ENCODE measurements at places on chromosomes 7 and 10.
A peak's percentile ranks its signal among the peaks of the same experiment; 100 is the strongest.

- no peaks in the 10 kb centered on the region for H3K27me3 ChIP-seq
- no peaks in the 10 kb centered on the region for H3K36me3 ChIP-seq
- peaks cover 8% of the 10 kb centered on the region for H3K4me1 ChIP-seq
- peak overlapping the region; percentile 41 for H3K27ac ChIP-seq
- DNase-seq = no peak
Measured at GRCh38 chr7:106736508-106737201, 75.7 kb upstream of the CCDC71L start.

GRCh38 chr7:27185013-27185853 is at the start of gene HOXA11:
TSS of gene HOXA11 (minus strand) at chr7:27185232. CDS start at chr7:27185144, 88 bp downstream.
- peaks cover 94% of the 10 kb centered on the region for H3K27me3 ChIP-seq
- H3K36me3 ChIP-seq = peaks cover 26% of the 10 kb centered on the region
- peak within 1 kb of the TSS; percentile 79 for H3K27ac ChIP-seq

GRCh38 chr10:13404305-13404759 is 56.2 kb upstream of the SEPHS1 start:
- no peak overlapping the region for H3K4me3 ChIP-seq
- H3K4me1 ChIP-seq = no peaks in the 10 kb centered on the region
- H3K27me3 ChIP-seq = peaks cover 56% of the 10 kb centered on the region
- no peak for DNase-seq
- peaks cover 3% of the 10 kb centered on the region for H3K36me3 ChIP-seq

DNA sequence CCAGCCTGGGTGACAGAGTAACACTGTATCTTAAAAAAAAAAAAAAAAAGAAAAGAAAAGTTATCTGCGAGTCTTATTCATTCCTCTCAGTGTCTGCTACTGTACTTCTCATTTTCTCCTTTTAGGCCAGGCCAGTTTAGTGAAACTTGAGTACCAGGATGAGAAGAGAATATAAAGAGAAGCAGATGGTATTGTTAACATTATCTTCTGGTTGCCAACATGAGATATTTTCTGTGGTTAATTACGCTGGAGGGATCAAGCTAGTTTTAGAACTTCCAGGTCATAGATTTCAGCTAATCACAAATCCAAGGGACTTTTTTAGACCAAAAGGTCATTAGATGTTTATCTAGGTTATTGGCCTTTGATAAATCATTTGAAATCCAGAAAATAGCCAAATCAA is 252.6 kb upstream of the SMIM30 start:
- no peak overlapping the region for H3K27ac ChIP-seq
- no peaks in the 10 kb centered on the region for H3K27me3 ChIP-seq
- no peak overlapping the region for H3K4me3 ChIP-seq
- no peak for DNase-seq

DNA sequence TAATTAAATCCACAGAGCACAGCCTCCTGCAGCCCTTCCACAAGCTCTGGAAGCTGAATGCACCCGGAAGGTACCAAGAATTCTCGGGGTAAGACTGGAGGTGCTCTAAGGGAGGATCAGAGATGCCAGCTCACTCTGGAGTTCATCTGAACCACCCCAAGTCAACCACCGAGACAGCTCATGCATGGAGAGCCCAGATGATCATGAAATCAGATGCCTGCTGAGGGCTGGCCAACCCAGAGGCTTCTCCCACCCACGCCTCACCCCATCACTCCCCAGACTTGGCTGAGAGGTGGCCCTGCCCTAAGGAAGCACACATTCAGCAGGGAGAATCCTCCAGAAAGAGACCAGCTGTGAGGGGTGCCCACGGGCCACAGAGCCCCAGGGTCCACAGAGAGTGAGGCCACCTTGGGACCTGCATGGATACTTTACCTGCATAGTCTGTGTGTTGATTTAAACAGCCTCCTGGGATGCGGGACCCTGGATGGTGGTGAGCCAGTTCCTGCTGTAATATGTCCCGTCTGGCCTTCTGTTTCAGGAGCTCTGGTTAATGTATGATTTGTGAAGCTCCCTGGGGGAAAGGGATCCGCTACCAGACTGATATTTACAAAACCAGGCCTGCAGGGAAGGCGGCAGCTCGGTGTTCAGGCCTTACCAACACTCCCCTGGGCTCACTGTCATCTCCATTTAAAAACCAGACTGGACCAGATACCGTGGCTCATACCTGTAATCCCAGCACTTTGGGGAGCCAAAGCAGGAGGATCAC is 64.9 kb downstream of the INSIG1 start:
- peaks cover 81% of the 10 kb centered on the region for H3K27me3 ChIP-seq
- peaks cover 2% of the 10 kb centered on the region for H3K36me3 ChIP-seq
- no peak for DNase-seq

GRCh38 chr7:121279060-121279620 is 49.7 kb upstream of the WNT16 start:
- no peaks in the 10 kb centered on the region for H3K36me3 ChIP-seq
- H3K27ac ChIP-seq = no peak overlapping the region
- DNase-seq = no peak
- peaks cover 35% of the 10 kb centered on the region for H3K27me3 ChIP-seq
- H3K4me3 ChIP-seq = no peak overlapping the region

- no peaks in the 10 kb centered on the region for H3K4me1 ChIP-seq
- no peak for DNase-seq
- no peak overlapping the region for H3K27ac ChIP-seq
- H3K27me3 ChIP-seq = peaks cover 21% of the 10 kb centered on the region
Measured at GRCh38 chr7:51261117-51261835, 55.3 kb downstream of the COBL start.

GRCh38 chr7:79936281-79936983 is 198.2 kb upstream of the GNAI1 start:
- H3K27me3 ChIP-seq = no peaks in the 10 kb centered on the region
- H3K4me1 ChIP-seq = no peaks in the 10 kb centered on the region
- no peak overlapping the region for H3K27ac ChIP-seq
- no peak for DNase-seq
- no peaks in the 10 kb centered on the region for H3K36me3 ChIP-seq

DNA sequence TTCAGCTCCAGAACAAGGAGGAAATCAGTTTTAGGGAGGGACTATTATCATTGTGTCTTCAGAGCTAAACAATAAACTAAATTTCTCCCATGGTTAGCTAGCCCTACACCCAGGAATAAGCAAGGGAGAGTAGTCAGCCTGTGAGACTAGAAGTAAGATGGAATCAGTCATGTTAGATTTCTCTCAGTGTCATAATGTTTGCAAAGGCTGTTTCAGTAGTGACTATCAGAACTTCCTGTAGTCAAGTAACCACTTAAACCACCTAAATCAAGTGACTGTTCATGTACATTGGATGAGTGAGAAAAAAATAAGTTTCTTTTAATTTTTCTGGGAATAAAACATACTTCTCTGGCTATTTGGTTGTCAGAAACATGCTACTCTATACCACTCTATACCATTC is 121.6 kb downstream of the KCND2 start:
- no peak for DNase-seq
- H3K36me3 ChIP-seq = no peaks in the 10 kb centered on the region
- H3K4me1 ChIP-seq = no peaks in the 10 kb centered on the region
- H3K4me3 ChIP-seq = no peak overlapping the region
- H3K27ac ChIP-seq = no peak overlapping the region
- H3K27me3 ChIP-seq = no peaks in the 10 kb centered on the region

- no peak overlapping the region for H3K27ac ChIP-seq
- H3K36me3 ChIP-seq = no peaks in the 10 kb centered on the region
- no peak overlapping the region for H3K4me3 ChIP-seq
- H3K4me1 ChIP-seq = no peaks in the 10 kb centered on the region
- DNase-seq = no peak
- peaks cover 24% of the 10 kb centered on the region for H3K27me3 ChIP-seq
Measured at GRCh38 chr10:46325021-46325420, 38.2 kb downstream of the ANTXRL start.

GRCh38 chr7:50292763-50293162 is 11.8 kb upstream of the IKZF1 start:
- H3K36me3 ChIP-seq = no peaks in the 10 kb centered on the region
- H3K27me3 ChIP-seq = no peaks in the 10 kb centered on the region
- peaks cover 24% of the 10 kb centered on the region for H3K4me1 ChIP-seq
- no peak overlapping the region for H3K27ac ChIP-seq
- no peak overlapping the region for H3K4me3 ChIP-seq
- DNase-seq = no peak

GRCh38 chr7:147363101-147363500 is 1227.5 kb upstream of the C7orf33 start:
- DNase-seq = no peak
- no peaks in the 10 kb centered on the region for H3K4me1 ChIP-seq
- no peak overlapping the region for H3K27ac ChIP-seq
- H3K36me3 ChIP-seq = no peaks in the 10 kb centered on the region
- H3K27me3 ChIP-seq = no peaks in the 10 kb centered on the region
- H3K4me3 ChIP-seq = no peak overlapping the region

GRCh38 chr7:4683884-4684565 is 1.9 kb downstream of the FOXK1 start:
- H3K4me3 ChIP-seq = peak overlapping the region; percentile 93
- peaks cover 14% of the 10 kb centered on the region for H3K36me3 ChIP-seq
- peaks cover 6% of the 10 kb centered on the region for H3K27me3 ChIP-seq
- DNase-seq = no peak
- peak overlapping the region; percentile 95 for H3K27ac ChIP-seq
- peaks cover 46% of the 10 kb centered on the region for H3K4me1 ChIP-seq

DNA sequence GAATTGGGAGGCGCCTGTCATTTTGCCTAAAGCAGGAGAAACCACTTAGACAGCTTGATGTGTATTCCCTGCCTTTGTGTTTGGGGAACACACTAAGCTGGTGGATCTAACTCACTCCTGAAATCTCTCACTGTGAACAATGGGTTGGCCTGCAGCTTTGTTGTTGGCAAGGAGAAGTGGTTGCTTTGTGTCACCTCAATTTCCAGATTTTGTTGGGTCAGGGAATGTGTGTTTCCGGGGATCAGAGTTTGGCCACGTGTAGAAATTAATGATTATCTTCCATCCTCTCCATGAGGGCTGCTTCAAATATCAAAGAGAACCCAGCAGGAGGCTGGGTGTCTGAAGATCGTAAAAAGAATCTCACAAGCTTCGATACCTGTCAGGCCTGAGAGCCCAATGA is 27.8 kb downstream of the A1CF start:
- peaks cover 33% of the 10 kb centered on the region for H3K27me3 ChIP-seq
- no peak for DNase-seq
- H3K4me1 ChIP-seq = no peaks in the 10 kb centered on the region
- no peaks in the 10 kb centered on the region for H3K36me3 ChIP-seq
- no peak overlapping the region for H3K27ac ChIP-seq

- no peak overlapping the region for H3K4me3 ChIP-seq
- no peaks in the 10 kb centered on the region for H3K4me1 ChIP-seq
- DNase-seq = no peak
- no peak overlapping the region for H3K27ac ChIP-seq
Measured at GRCh38 chr10:11499425-11500071, 111.9 kb downstream of the USP6NL start.

GRCh38 chr7:103094102-103094501 is 19.2 kb downstream of the ARMC10 start:
- H3K4me3 ChIP-seq = no peak overlapping the region
- peaks cover 16% of the 10 kb centered on the region for H3K36me3 ChIP-seq
- no peaks in the 10 kb centered on the region for H3K27me3 ChIP-seq
- DNase-seq = no peak

GRCh38 chr7:50480797-50481196 is 30.6 kb upstream of the FIGNL1 start:
- H3K4me3 ChIP-seq = no peak overlapping the region
- peaks cover 43% of the 10 kb centered on the region for H3K27me3 ChIP-seq
- no peaks in the 10 kb centered on the region for H3K36me3 ChIP-seq
- no peak for DNase-seq
- no peak overlapping the region for H3K27ac ChIP-seq

DNA sequence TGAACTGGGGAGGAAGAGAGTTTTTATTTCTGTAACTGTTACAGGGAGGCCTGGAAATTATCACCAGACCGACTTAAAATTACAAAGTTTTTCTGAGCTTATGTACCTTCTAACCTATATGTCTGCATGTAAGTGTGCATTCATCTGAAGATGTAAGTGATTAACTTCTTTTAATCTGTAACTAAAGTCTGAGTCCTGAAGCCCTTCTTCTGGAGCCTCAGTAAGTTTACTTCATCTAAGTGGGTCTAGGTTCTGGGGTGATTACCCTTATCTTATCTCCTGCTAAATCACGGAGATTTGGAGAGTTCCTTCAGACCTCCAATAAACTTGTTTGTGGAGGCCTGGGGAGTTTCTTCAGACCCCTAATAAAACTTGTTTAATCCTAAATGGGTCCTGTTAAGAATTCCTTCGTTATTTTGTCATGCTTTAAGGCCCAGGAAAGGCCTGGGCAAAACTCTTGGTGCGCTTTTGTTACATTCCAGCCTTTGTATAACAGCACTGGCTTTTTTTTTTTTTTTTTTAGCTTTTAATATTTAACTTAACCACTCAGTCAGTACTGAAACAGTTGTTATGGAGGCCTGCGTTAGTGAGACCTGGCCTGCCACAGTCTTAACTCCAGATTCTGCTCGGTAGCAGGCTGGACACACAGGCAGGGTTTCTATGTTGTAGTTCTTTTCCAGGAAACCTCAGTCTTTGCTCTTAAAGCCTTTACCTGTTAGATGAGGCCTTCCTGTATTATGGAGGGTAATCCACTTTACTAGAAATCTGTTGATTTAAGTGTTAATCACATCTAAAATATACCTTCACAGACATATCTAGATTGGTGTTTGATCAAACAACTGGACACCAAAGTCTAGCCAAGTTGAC is 33.0 kb downstream of the TPST1 start:
- H3K4me3 ChIP-seq = no peak overlapping the region
- H3K27me3 ChIP-seq = peaks cover 11% of the 10 kb centered on the region
- H3K27ac ChIP-seq = no peak overlapping the region
- no peaks in the 10 kb centered on the region for H3K36me3 ChIP-seq

DNA sequence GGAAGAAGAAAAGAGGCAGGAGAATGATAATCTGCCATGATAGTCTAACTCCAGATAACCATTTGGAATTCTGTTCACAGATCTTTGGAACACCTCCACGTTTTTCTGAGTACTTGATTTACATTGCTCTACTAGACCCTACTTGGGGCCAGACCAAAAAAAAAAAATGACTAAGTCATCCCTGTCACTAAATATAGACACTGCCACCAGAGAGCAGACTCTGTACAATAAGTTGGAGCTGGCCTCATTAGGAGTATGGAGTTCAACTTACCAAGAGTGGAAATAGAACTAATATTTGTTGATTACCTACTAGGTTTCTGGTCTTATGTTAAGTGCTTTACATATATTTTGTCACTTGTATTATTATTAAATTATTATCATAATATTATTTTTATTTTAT is 80.9 kb upstream of the ZNF800 start:
- H3K4me3 ChIP-seq = no peak overlapping the region
- H3K36me3 ChIP-seq = no peaks in the 10 kb centered on the region
- peaks cover 74% of the 10 kb centered on the region for H3K27me3 ChIP-seq
- no peak overlapping the region for H3K27ac ChIP-seq
- no peak for DNase-seq

GRCh38 chr7:141844256-141844655 is 3.0 kb upstream of the PRSS37 start:
- no peaks in the 10 kb centered on the region for H3K4me1 ChIP-seq
- no peaks in the 10 kb centered on the region for H3K27me3 ChIP-seq
- no peak overlapping the region for H3K4me3 ChIP-seq

DNA sequence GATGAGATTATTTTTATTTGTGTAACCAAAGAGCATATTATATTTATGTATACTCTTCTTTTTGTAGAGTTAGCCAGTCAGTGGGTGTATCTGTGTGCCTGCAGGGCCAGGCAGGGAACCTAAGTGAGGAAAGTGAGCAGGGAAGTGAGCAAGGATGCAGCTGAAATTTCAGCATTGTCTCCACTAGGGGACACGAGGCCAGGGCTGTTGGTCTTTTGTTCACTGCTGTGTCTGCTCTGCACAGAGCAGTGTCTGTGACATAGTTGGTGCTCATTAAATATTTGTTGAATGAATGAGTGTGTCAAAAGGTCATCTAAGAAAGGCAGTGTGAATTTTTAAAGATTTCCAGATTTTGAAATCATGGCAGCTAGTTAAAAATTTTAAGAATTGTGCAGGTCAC is 51.8 kb downstream of the SUGCT start:
- H3K4me1 ChIP-seq = no peaks in the 10 kb centered on the region
- no peaks in the 10 kb centered on the region for H3K36me3 ChIP-seq
- H3K27ac ChIP-seq = no peak overlapping the region
- H3K27me3 ChIP-seq = no peaks in the 10 kb centered on the region

Measured in central memory CD8-positive, alpha-beta T cell (primary cell).